ENCODE measurements at places on chromosomes 7 and 10. TPM values are rescaled to one million over a fixed set of nuclear protein-coding genes. Genes with fewer than 3 reads are reported as not detected.

DNA sequence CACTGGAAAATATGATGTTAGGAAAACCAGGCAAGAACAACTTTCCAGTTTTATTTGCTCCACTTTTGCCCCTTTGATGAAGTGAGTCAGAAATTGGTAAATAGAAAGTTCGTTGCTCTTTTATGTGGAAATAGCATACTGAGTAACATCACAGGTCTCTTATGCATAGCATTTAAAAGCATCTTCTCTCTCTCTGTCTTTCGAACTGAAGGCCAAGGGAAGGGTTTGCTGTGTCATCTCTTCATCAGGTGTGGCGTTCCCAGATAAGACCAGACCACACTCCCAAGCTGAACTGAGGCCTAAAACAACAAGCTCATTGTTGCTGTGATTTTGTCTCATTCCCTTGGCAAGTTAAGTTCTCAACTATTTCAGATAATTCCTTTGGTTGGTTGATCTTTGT lies 131.8 kb upstream of the GRB10 start:
- no peaks in the 10 kb centered on the region for H3K4me1 ChIP-seq
- H3K4me3 ChIP-seq = no peak overlapping the region
- H3K27ac ChIP-seq = no peak overlapping the region
- H3K27me3 ChIP-seq = no peaks in the 10 kb centered on the region

Gene HSPA12A
- total RNA-seq = 6.4 TPM

GRCh38 chr7:126657599-126658358 lies 595.0 kb downstream of the GRM8 start:
- no peak for DNase-seq
- H3K4me3 ChIP-seq = no peak overlapping the region
- H3K27ac ChIP-seq = no peak overlapping the region
- no peaks in the 10 kb centered on the region for H3K4me1 ChIP-seq
- no peaks in the 10 kb centered on the region for H3K36me3 ChIP-seq

- no peak overlapping the region for H3K27ac ChIP-seq
- no peaks in the 10 kb centered on the region for H3K36me3 ChIP-seq
- DNase-seq = no peak
- H3K27me3 ChIP-seq = no peaks in the 10 kb centered on the region
- H3K4me3 ChIP-seq = no peak overlapping the region
- H3K4me1 ChIP-seq = no peaks in the 10 kb centered on the region
These were observed 1676.7 kb downstream of the REEP3 start for GRCh38 chr10:65197935-65198334.

Gene OR2F2
- not detected for total RNA-seq

Gene GATA3
- total RNA-seq = 3.4 TPM

DNA sequence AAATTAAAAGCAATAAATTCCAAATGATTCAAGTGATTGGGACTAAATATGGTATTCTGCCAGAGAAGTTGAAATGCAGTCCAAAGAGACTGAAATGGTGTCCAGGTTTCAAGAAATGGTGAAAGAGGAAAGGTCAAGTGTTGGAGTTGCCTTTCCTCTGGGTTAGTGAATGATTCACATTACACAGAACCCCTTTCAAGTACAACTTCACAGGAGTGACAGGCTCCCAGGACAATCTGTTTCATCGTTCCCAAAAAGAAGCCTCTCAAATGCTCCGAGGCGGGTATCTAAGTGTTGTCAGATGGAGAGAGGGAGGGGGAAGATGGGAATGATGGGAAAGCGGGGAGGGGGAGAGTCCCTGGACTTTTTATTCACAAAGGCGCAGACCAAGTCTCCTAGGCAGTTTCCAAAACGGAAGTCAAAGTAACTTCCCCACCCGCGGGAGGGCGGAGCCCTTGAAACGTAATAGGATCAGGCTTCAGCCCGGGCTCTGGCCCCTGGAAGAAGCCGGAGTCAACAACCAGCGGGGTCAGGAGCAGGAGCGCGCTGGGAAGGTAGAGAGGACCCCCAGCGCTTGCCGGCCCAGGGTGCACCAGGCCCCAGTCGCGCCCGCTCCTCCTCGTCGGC lies 754 bp downstream of the SLC25A13 start:
- H3K36me3 ChIP-seq = no peaks in the 10 kb centered on the region
- peak overlapping the region; percentile 95 for H3K27ac ChIP-seq
- DNase-seq = peak; percentile 93
- peaks cover 6% of the 10 kb centered on the region for H3K4me1 ChIP-seq

- peaks cover 3% of the 10 kb centered on the region for H3K4me1 ChIP-seq
- H3K27ac ChIP-seq = no peak overlapping the region
- H3K27me3 ChIP-seq = peaks cover 59% of the 10 kb centered on the region
- no peak for DNase-seq
- peak overlapping the region; percentile 52 for H3K4me3 ChIP-seq
- H3K36me3 ChIP-seq = no peaks in the 10 kb centered on the region
These were observed 1.5 kb downstream of the ITGB8 start for GRCh38 chr7:20331910-20332813.
